Activated naive CD8-positive, alpha-beta T cell treated with anti-CD3 and anti-CD28 coated beads, Interleukin-2, amount 10 ng/mL, durations not matched to agents 7 days and 5 days (primary cell): ENCODE measurements at places on chromosomes 5 and 9.

DNA sequence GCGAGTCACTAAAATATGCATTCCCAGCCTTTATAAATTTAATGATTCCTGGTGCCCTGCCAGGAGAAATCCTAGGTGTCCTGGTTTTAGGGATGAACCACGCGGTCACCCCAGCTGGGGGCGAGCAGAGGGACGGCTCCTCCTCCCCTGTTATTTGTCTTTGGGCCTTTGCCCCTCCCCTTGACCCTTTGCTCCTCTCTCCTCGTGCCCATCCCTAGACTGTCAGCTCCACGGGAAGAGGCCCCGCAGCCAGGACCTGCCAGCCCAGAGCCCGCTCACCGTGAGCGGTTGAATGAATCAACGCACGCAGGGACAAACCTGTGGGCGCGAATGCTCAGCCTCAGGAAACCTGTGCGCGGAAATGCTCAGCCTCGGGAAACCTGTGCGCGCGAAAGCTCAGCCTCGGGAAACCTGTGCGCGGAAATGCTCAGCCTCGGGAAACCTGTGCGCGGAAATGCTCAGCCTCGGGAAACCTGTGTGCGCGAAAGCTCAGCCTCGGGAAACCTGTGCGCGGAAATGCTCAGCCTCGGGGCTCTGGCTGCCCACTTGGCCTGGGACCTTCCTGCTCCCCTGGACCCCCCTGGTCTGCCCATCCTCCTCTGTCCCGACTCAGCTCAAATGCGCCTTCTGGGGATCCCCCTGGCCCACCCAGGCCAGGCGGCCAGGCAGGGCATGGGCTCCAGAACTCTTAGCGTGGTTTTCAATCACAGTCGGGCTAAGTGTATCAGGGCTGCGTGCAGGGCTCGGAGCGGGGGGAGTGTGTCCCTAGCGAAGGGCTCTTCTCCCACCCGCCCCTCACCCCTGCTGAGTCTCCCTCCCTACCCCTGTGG lies 140.5 kb upstream of the COL5A1 start:
- peak; percentile 17 for DNase-seq

GRCh38 chr5:117424559-117424958 lies 849.9 kb upstream of the SEMA6A start:
- no peak for DNase-seq

- no peak for DNase-seq
Measured at GRCh38 chr5:32290922-32291321, 21.8 kb downstream of the MTMR12 start.

GRCh38 chr5:2569176-2569575 lies 182.3 kb downstream of the IRX2 start:
- DNase-seq: no peak

DNA sequence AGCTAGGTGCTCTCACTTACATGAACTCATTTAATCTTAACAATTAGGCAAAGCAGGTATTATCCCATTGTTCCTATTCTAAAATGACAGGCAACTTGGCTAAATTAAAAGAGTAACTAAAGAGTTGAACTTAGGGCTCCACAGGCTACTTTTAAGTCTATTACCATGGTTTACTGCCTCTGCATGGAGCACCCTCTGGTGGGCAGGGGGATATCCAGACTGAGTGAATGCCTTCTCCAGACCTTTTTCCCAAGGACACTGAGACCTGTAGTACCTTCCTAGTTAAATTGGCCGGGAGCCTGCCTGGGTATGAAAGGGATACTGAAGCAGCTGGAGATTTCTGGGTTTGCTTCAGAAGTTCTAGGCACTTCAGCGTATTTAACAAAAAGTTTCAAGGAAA lies 238.1 kb downstream of the ELAVL2 start:
- no peak for DNase-seq

DNA sequence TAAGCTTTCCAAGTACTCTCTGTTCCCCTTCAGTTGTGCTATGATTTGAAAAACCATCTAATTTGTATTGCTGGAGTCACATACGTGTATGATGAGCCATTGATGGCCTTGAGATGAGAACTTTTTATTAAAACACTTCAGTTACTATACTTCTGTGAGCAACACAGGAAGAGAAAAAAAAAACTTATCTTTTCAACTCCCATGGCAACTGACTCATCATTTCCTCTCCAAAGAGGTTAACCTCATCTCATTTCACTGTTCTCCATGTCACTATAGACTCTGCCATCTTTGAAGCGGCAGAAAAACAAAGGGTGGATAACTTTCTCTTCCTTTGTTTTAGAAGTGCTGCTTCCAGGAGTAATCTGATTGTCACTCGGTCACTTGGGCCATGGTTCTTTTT lies 104.3 kb upstream of the PCSK1 start:
- DNase-seq: no peak

DNA sequence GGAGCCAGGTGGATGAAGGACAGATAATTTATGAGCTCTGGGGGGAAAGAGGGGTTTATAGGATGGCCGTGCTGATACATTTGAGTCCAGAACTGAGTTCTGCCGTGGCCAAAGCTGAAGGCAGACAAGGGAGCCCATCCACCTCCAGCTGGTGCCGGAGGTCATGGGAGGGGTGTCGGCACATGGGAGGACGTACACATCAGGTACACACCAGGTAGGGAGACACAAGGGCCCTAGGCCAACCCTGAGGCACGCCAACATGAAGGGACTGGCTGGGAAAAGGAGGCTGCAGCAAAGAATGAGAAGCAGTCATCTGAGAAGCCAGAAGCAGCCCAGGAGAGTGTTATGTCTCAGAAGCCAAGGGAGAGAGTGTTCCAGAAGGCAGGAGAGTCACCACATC lies 2.1 kb upstream of the GPRIN1 start:
- DNase-seq: no peak

GRCh38 chr5:51802551-51803184 lies 419.4 kb downstream of the ISL1 start:
- no peak for DNase-seq

DNA sequence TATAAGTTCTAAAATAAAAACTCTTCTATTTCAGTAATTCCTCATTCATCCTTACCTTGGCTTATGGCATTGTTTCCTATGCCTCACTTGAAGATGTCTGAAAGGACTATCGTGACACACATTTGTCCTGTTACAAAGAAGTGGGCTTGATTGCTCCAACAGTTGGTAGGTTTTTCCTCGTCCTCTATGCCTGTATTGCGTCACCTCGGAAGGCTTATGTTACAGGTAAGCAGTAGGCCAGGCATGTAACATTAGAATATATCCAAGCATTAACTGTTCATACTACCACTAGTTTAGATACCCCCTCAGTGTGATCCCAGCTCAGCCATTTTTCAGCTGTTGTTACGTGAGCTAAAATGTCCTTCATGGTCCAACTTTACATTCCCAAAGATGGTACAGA lies 116.7 kb downstream of the MLLT3 start:
- no peak for DNase-seq

DNA sequence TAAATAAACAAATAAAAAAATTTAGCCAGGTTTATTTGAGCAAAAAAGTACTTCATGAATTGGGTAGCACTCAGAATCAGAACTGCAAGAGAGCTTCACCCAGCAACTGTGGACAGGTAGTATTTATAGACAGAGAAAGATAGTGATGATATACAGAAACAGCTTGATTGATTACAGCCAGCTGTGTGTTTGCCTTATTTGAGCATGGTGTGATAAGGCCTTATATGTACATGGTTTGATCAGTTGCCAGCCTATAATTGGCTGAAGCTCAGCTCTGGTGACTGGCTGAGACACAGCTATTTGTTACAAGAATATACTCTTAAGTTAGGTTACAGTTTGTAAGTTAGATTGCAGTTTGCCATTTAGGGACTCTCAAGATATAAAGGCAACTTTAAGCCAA lies 34.3 kb upstream of the ARL15 start:
- DNase-seq: no peak

- no peak for DNase-seq
Measured at GRCh38 chr5:82798676-82799075, 278.5 kb downstream of the TMEM167A start.

GRCh38 chr5:78501411-78502352 lies 141.3 kb downstream of the SCAMP1 start:
- no peak for DNase-seq

- no peak for DNase-seq
Measured at GRCh38 chr5:168813184-168813968, 234.2 kb upstream of the PANK3 start.

DNA sequence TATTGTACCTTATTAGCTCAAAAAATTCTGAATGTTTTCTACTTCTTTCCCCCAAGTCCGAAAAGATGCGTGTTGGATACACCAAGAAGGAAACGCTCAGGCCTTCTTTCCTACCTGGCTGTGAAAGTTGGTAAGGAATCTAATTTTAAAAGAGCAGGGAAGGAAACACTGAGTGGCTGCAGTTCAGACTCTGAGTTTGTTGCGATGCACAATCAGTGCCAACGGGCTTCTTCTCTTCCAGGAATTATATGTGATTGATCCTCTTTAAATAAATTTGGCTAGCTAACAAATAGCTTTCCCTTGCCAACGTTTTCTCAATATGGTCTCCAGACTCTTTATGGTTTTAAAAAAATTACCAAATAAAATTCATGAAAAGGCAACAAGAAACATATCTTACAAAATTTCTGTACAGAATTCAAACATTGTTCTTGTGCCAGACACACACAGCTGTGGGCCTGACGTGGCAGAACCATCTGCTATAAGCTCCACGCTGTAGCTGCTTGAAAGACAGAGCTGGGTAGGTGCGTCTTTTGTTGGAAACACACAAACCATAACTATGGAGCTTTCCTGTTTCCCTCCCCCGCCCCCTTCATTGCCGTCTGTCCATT lies 493.1 kb downstream of the ZNF608 start:
- DNase-seq: no peak

- DNase-seq: no peak
Measured at GRCh38 chr5:122236270-122237040, 75.6 kb upstream of the SNCAIP start.

- DNase-seq: no peak
Measured at GRCh38 chr9:81690251-81690851, 1.0 kb upstream of the TLE1 start.

DNA sequence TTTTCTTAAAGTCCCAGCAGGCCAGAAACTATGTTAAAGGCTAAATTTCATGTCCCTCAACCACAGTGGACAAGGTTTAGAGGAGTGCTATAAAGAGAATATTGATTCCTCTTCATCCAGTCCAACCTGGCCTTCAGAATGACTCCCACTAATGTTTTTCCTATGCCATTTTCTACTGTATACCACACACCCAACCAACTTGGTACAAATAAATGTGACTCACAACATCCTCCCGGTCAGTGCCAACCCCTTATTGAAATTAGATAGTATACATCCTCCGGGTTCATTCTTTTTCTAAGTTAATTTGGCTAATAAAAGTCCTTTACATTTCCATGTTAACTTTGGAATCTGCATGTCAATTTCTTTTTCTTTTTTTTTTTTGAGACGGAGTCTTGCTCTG lies 215.1 kb downstream of the TSSK1B start:
- no peak for DNase-seq

DNA sequence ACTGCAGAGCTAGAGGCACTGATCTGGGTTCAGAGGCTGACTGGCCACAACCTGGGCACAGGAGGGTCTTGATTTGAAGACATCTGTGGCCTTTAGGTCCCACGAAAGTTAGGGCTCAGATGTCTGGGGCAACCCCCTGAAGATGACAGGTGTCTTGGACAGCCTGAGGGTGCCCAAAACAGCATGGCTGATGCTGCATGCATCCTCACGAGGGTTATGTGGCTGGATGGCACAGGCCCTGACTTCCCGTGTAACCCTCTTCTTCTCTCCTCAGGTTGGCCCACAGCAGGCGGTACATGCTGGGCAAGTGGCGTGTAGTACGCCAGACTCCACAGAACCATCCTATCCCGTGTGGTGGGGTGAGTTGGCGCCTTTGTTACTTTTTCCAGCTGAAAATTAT lies 29.8 kb upstream of the GFPT2 start:
- no peak for DNase-seq

- DNase-seq: no peak
Measured at GRCh38 chr5:98187945-98188344, 585.5 kb upstream of the RGMB start.

- DNase-seq: no peak
Measured at GRCh38 chr5:170176916-170177315, 55.9 kb upstream of the C5orf58 start.

GRCh38 chr5:135534609-135535419 lies 950 bp downstream of the NEUROG1 start:
- DNase-seq: no peak

DNA sequence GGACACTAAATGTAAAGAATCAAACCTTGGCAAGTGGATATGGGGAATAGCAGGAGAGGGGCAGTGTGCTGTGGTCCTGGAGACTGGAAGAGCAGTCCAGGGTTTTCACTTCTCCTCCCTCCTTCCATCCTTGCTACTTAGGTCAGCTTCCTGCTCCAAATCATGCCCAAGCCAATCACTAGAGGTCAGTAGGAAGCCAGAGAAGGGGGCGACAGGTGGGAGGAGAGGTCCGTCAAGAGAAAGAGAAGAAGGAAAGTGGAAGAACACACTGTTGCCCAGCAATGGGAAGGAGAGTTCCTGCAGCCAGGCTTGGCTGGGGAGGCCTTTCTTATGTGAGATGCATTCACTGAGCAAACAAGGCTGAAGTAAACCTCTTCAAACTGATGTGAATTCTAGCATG lies 289.6 kb downstream of the DTWD2 start:
- no peak for DNase-seq

- DNase-seq: no peak
Measured at GRCh38 chr5:72378639-72379289, 58.6 kb downstream of the PTCD2 start.

- DNase-seq: no peak
Measured at GRCh38 chr9:74645007-74645639, 148.0 kb downstream of the RORB start.

- no peak for DNase-seq
Measured at GRCh38 chr9:70043689-70044489, at the start of gene MAMDC2. Gene MAMDC2, plus strand, starts transcription at chr9:70043848. Its CDS starts 350 bp downstream, at chr9:70044198.

DNA sequence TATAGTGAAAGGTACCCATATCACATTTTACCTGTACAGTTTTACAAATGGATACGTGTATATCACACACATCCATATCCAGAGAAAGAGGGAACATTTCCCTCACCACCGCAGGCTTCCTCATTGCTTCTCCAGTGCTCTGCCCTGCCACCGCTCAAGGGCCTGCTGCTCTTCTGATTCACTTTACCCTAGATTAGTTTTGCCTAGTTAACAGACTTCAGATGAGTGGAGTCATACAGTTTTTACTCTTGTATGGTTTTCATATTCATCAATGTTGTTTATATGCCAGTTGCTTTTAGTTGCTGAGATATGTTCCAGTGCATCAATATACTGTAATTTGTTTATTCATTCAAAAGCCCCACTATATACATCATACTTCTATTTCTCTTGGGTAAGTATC lies 53.9 kb upstream of the POMT1 start:
- DNase-seq: no peak

- no peak for DNase-seq
Measured at GRCh38 chr9:32502464-32502863, 23.5 kb downstream of the RIGI start.

- DNase-seq: no peak
Measured at GRCh38 chr5:180396926-180397325, 43.8 kb upstream of the GFPT2 start.

GRCh38 chr9:97411440-97411788 lies 482 bp upstream of the TDRD7 start:
- no peak for DNase-seq
